Lung (tissue), 17 donors: ENCODE measurements at places on chromosomes 1 and 21.
A peak's percentile ranks its signal among the peaks of the same experiment; 100 is the strongest.

GRCh38 chr1:3466366-3467075 lies 12.1 kb downstream of the ARHGEF16 start:
- no peak for DNase-seq

- peak; percentile 64 for DNase-seq
Measured at GRCh38 chr1:9235096-9235459, 504 bp downstream of the H6PD start.

- DNase-seq, result no peak
Measured at GRCh38 chr1:237791592-237791991, 99.1 kb downstream of the ZP4 start.

DNA sequence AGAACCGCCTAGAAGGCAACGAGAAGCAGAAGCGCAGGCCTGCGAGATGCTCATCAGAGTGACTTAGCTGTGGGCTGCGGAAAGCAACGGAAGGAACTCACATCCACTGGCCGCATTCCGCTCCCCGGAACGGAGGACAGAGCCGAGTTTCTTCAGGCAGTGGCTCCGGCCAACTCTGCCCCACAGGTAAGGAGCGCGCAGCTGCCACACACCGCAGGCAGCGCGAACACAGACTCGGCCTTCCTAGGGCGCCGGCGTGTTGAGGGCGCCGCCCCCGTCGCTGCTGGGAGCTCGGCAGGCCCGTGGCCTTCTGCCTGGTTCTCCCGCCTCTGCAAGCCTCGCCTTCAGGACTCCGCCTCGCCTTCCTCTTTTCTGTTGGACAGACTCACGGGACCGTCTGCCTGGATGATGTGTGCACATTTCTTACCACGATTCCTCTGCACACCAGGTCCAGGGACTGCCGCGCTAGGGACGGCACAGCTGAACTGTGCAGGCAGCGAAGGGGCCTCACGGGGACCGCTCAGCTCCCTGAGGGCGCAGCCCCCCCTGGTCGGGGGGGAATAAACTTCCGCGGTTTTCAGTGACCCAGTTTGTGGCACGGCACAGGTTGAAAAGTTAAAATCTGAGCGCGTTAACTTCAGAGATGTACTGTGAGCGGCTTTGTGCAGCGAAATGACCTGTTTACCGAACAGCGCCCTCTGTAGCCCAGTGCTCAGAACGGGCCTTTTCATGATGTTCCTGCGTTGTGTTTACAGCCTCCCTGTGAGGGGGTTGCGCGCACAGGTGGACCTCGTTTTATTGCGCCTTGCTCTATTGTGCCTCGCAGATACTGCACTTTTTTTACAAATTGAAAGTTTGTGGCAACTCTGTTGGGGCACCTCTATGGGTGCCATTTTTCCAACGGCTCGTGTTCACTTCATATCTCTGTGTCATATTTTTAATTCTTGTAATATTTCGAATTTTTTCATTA lies 15.8 kb downstream of the TCP10L start:
- peak; percentile 82 for DNase-seq
